ENCODE measurements at places on chromosomes 11 and 22. TPM values are rescaled to one million over a fixed set of nuclear protein-coding genes. Genes with fewer than 3 reads are reported as not detected.
A peak's percentile ranks its signal among the peaks of the same experiment; 100 is the strongest.

The OR10D3 gene
- total RNA-seq: not detected

The NCF4 gene
- 3.9 TPM for total RNA-seq

The NCR3LG1 gene
- total RNA-seq: 0.86 TPM

The UBTFL1 gene
- total RNA-seq: not detected

The DLG2 gene
- total RNA-seq: 1.7 TPM

The ISX gene
- not detected for total RNA-seq

The VSIG10L2 gene
- total RNA-seq: not detected

DNA sequence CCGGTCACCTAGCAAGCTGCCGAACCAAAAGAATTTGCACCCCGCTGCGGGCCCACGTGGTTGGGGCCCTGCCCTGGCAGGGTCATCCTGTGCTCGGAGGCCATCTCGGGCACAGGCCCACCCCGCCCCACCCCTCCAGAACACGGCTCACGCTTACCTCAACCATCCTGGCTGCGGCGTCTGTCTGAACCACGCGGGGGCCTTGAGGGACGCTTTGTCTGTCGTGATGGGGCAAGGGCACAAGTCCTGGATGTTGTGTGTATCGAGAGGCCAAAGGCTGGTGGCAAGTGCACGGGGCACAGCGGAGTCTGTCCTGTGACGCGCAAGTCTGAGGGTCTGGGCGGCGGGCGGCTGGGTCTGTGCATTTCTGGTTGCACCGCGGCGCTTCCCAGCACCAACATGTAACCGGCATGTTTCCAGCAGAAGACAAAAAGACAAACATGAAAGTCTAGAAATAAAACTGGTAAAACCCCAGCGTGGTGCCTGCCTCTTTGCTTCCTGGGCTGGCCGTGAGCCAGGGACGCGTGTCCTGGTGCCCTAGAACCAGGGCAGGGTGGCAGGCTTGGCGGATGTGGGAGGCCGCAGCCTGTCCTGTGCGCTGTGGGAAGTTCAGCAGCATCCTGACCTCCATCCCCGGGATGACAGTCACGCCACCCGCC is 13.2 kb downstream of the CCND1 start:
- DNase-seq: no peak

DNA sequence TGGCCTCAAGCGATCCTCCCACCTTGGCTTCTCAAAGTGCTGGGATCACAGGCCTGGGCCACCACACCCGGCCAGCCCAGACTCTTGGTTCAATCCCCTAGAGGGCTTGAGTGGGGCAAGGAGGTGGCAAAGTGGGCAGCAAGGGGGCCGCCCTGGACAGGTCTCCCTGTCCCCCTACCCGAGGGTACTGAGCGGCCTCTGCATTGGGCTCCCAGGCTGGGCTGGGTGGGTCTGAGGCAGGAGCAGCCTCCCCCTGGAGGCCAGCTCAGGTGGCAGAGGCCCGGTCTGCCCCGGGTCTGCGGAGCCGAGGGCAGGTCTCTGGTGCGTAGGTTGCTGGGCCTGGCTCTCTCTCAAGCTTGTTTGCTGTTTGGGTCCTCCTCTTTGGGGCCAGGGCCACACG is 22.4 kb upstream of the CCDC188 start:
- DNase-seq: no peak

GRCh38 chr22:17786435-17787161 is 12.3 kb upstream of the BID start:
- no peak for DNase-seq

- DNase-seq: no peak
Observed at GRCh38 chr22:27344546-27344945, 457.0 kb downstream of the MN1 start.

- DNase-seq: no peak
Observed at GRCh38 chr22:47417699-47418098, 655.2 kb downstream of the TBC1D22A start.

DNA sequence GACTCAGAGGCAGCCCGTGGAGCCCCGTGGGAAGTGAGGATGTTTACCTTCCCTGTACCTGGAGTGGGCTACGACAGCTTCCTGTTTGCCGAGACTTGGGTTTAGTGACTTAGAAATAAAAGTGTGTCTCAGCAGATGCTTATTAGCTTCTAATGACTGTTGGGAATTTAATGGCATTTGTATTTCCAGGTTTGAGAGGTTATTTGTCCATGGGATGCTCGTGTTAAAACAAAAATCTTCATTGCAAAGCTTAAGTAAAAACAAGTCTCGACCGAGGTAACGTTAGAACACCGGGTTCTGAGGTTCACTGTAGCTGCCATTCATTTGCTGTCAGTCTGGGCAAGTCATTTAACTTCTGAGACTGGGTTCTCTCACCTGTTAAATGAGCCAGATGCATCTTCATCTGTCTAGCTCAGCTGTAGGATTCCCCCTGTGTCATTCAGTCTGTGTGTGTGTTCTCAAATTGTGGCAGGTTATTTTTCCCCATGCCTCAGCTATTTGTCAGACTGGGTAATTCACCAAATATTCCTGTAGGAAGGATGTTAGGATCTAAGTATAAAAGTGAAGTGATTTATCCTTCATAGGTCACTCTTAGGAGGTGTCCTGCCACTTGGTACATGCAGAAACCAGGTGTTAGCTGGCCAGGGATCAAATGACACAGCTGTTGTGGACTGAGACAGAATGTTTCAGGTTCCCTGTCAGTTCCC is 791 bp downstream of the EI24 start:
- DNase-seq: peak; percentile 40

DNA sequence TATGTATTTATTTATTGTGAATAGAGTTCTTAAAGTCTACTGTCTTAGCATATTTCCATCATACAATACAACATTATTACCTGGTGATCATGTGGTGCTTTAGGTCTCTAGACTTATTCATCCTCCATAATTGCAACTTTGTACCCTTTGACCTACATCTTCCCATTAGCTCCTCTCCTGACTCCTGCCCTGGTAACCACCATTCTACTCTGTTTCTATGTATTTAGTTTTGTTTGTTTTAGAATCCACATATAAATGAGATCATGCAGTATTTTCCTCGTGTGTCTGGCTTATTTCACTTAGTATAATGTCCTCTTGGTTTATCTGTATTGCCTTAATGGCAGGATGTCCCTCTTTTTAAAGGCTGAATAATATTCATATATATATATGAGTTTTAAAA is 22.7 kb downstream of the NCAM1 start:
- DNase-seq: no peak

DNA sequence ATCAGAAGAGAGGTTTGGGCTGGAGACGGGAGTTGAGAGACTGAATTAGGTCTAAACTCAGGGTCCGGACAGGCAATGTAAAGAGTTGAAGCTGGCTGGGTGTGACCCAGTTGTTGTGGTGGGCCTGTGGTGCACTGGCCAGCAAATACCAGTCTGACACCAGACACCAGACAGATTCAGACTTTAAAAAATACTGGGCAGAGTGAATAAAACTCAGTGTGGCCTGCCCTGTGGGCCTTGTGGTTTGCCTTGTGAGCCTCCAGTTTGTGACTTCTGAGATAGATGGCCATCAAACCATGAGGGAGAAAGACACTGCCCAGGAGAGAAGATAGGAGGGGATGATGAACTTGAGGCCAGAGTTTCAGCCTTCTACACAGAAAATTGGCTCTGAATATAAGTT is 25.8 kb downstream of the RCN1 start:
- DNase-seq: no peak

- DNase-seq: no peak
Observed at GRCh38 chr11:3627291-3627690, 14.5 kb downstream of the ART5 start.

DNA sequence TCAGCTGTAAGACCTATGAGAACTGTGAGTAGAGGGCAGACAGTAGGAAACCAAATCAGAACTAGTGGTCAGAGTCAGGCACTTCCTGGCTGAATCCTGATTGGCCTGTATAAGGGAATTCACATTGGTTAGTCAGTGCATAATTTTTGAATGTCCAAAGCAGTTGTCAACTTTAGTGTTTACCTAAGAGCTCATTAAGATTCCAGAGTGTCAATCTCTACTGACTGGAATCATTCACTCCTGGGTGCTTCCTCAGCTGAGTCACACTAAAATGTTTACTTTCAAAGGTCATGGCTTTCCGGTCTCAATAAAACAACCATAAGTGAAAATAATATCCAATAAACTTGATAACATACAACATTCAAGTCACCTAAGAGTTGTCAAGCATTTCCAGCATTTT is 306.1 kb downstream of the C11orf87 start:
- DNase-seq: no peak

- no peak for DNase-seq
Observed at GRCh38 chr11:130209128-130209932, 49.7 kb downstream of the ST14 start.

GRCh38 chr11:18731949-18732821 is 6.2 kb upstream of the IGSF22 start:
- peak; percentile 78 for DNase-seq

- DNase-seq: no peak
Observed at GRCh38 chr11:78030429-78031325, 7.6 kb upstream of the KCTD14 start.

DNA sequence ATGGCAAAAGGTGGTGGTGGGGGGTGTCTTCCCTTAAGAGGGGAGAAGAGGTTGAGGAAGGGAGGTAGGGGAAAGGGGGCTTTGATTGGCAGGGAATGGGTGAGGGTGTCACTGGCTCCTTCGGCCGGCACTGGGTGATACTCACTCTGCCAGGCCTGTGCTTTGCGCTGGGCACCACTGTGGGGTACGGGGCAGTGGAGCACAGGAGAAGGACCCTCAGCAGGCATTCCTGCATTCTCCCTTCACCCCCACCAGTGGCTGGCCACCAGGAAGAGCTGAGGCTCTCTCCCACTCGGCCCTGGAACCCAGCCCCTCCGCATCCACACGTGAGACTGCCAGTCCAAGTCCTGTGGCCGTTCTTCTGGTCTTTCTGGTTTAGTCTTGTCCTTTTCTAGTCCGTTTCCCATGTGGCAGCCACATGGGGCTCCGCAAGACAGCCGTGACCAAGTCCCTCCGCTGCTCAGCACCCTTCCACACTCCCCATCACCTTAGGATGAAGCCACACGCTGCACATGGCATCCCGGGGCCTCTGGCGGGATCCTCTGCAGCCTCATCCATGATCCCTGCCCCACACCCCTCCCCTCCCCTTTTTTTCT is 8.0 kb downstream of the CAPN5 start:
- DNase-seq: no peak

DNA sequence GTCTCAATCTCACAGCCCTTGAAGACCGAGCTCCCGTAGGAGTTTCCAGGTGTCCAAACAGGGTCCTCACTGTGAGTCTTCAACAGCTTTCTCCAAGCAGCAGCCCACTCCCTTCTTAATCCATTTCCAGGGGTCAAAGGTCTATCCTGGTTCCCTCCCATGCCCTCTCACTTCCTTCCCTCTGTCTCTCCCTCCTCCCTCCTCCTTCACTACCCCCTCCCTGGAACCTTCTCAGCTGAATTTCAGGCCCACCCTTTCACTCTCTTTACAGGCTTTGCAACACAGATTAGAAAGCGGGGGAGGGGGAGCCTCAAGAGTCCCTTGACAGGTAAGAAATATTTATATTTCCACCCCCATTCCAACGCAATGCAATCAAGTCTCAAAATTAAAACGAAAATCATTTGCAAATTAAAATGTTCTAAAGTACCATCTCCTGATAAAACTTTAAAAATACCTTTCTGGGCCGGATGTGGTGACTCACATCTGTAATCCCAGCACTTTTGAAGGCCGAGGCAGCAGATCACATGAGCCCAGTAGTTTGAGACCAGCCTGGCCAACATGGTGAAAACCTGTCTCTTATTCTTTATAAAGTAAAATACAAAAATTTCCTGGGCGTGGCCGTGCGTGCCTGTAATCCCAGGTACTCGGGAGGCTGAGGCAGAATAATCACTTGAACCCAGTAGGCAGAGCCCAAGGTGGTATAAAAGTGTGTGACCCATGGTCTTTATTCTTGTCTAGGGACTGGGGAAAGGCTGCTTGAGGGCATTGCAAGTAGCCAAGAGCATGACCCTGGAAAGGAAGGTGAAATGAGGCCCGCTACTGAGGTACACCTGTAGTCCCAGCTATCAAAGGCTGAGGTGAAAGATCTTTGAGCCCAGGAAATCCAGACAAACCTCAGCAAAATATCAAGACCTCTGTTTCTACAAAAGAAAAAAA is 865 bp upstream of the ZNF280A start:
- DNase-seq: no peak

GRCh38 chr11:29027436-29027835 is 919.2 kb downstream of the METTL15 start:
- no peak for DNase-seq

GRCh38 chr11:62909107-62909894 is 11.9 kb downstream of the CHRM1 start:
- peak; percentile 56 for DNase-seq

DNA sequence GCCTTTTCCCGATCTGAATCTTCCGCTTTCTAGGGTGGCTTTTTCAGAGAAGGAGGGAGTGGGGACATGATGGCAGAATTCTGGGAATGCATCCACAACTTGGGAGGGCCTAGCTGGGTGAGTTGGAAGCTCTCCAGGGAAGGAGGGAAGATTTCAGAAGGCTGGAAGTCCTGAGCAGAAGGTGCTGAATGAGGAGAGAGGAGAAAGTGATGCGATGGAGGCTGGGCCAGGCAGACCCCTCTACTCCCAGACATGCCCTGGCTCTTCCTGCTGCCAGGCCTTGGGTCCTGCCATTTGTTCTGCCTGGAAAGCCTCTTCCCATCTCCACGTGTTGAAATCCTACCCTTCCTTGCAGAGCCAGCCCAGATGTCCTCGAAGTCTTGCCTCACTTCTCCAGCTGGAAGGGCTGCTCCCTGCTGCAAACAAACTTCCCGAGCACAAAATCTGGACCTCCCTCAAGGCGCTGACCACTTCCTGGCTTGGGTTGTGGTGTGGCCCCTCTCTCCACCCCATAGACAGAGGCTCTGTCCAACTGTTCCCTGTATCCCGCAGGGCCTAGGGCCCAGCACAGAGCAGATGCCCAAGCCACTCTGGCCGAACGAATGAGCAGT is 16.8 kb downstream of the LRRC32 start:
- no peak for DNase-seq

DNA sequence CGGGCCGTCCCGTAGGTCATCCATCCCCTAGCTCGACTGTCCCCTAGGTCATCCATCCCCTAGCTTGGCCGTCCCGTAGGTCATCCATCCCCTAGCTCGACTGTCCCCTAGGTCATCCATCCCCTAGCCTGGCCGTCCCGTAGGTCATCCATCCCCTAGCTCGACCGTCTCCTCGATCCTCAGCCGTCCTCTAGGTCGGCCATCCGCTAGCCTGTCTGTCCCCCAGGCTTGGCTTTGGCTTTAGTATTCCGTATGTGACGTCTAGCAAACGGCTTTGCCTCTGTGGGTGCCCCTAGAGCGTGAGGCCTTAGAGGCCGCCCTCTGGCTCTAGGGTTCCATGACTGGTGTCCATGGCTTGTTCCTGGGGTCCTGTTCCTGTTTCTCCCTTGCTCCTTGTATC is 40.6 kb upstream of the BID start:
- no peak for DNase-seq
